SJCRH30 (cell line): ENCODE measurements at places on chromosomes 3 and 15. TPM values are rescaled to one million over a fixed set of nuclear protein-coding genes. Genes with fewer than 3 reads are reported as not detected.

The TM4SF4 gene
- not detected in 2 replicates for total RNA-seq

The GOLGA8Q gene
- 0.18 TPM in 1 of 2 replicates, not detected in the other for total RNA-seq

The VIPR1 gene
- not detected in 2 replicates for total RNA-seq

The PPP1R14D gene
- not detected in 2 replicates for total RNA-seq

The CLEC3B gene
- total RNA-seq: not detected in 2 replicates

The ADCY5 gene
- 0.63 and 0.75 TPM in 2 replicates for total RNA-seq

The CTXN2 gene
- total RNA-seq: not detected in 2 replicates

The CSTA gene
- total RNA-seq: not detected in 2 replicates

DNA sequence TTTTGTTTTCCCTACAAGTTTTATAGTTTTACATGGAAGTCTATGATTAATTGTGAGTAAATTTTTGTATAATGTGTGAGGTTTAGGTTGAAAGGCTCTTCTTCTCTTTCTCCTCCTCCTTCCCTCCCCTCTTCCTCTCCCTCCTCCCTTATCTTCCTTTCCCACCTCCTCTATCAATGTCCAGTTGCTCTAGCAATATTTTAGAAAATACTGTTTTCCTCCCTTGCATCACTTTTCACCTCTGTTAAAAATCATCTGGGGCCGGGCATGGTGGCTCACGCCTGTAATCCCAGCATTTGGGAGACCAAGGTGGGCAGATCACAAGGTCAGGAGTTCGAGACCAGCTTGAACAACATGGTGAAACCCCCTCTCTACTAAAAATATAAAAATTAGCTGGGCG, 119.4 kb downstream of the FNDC3B start:
- H3K36me3 ChIP-seq: peaks cover 8% of the 10 kb centered on the region
- no peak for DNase-seq
- no peak overlapping the region for H3K4me3 ChIP-seq
- no peak overlapping the region for H3K27ac ChIP-seq
- H3K4me1 ChIP-seq: peaks cover 14% of the 10 kb centered on the region
- H3K27me3 ChIP-seq: no peaks in the 10 kb centered on the region

DNA sequence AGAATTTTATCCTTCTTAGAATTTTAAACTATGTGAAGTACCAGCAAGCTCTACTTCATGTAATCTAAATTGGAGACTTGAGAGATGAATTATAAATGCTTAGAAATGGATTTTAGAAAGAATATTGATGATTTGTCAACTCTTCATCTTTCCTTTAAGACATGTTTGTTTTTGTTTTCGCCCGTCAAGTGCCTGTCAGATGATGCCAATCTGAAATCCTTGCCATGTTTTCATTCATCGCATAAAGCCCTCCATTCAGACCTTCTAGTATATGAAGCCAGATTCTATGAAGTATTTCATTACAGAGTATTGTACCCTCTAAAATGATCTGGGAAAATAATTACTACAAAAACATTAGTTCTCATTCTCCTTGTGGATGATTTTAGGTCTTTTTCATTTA, 223.2 kb upstream of the SOX2 start:
- no peaks in the 10 kb centered on the region for H3K4me1 ChIP-seq
- H3K27me3 ChIP-seq: no peaks in the 10 kb centered on the region
- DNase-seq: no peak
- H3K27ac ChIP-seq: no peak overlapping the region

GRCh38 chr3:46299608-46300460, 54.1 kb upstream of the CCR2 start:
- H3K27ac ChIP-seq: no peak overlapping the region
- no peaks in the 10 kb centered on the region for H3K4me1 ChIP-seq
- H3K36me3 ChIP-seq: no peaks in the 10 kb centered on the region
- no peak for DNase-seq
- H3K4me3 ChIP-seq: no peak overlapping the region

- H3K4me3 ChIP-seq: no peak overlapping the region
- H3K36me3 ChIP-seq: peaks cover 69% of the 10 kb centered on the region
- DNase-seq: no peak
- H3K27me3 ChIP-seq: no peaks in the 10 kb centered on the region
Observed at GRCh38 chr3:119436977-119437376, 26.4 kb downstream of the TMEM39A start.

DNA sequence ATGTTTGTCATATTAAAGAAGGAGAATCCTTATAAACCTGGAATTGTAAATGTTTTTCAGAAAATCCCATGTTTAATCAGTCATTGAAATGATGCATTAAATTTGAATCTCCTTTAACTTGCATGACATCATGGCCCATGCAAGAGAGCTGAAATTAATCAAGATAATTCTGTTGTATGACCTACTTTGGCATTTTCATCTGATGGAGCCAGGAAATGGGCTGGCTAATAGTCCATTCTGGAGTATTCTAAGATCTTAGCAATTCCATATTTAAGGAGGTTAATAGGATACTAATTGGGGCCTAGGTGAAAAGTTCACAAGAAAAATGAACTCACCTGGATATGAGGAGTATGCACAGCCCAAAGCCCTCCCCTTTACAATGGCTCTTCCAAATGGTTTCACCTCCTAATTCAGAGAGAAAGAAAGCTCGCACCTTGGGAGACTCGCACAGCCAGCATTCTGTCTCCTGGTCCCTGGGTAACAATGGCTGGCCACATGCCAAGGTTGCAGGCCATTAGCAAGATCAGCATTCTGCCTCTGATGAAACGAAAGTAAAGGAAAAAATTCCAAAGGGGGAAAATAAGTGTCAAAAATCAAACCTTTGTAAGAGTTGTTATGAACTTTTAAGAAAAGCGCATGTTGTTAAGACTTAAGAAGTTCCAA, 786.4 kb downstream of the MCTP2 start:
- H3K27me3 ChIP-seq: no peaks in the 10 kb centered on the region
- peaks cover 21% of the 10 kb centered on the region for H3K4me1 ChIP-seq
- H3K36me3 ChIP-seq: no peaks in the 10 kb centered on the region
- H3K27ac ChIP-seq: no peak overlapping the region

DNA sequence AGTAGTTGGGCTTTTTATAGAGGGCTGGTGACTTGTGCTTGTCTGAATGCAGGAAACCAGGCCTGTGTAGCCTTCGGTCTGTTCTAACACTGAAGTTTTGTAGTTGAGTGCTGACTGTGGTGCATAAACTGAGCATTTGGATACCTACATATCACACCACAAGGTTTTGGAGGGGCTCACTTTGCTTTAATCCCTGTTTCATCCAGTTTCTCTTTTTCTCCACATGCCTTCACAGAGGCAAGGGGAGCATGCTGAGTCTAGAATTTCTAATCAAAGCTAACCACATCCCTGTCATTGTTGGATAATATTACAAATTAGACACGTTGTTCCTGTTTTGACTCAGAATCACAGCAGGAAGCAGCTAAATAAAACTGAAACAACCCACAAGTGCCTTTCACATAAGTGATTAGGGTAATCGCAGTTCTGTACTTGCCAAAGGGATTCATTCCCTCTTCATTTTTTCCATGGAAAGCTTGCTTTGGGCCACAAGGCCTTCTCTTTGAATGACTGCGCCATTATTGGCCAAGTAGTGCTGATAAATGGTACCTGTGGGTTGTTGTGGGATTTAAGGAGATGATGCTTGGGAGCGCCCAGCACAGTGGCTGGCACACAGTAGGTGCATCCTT, 48.9 kb downstream of the TGFBR2 start:
- DNase-seq: no peak
- no peak overlapping the region for H3K4me3 ChIP-seq
- no peak overlapping the region for H3K27ac ChIP-seq
- peaks cover 32% of the 10 kb centered on the region for H3K4me1 ChIP-seq
- H3K27me3 ChIP-seq: no peaks in the 10 kb centered on the region
- H3K36me3 ChIP-seq: peaks cover 19% of the 10 kb centered on the region

DNA sequence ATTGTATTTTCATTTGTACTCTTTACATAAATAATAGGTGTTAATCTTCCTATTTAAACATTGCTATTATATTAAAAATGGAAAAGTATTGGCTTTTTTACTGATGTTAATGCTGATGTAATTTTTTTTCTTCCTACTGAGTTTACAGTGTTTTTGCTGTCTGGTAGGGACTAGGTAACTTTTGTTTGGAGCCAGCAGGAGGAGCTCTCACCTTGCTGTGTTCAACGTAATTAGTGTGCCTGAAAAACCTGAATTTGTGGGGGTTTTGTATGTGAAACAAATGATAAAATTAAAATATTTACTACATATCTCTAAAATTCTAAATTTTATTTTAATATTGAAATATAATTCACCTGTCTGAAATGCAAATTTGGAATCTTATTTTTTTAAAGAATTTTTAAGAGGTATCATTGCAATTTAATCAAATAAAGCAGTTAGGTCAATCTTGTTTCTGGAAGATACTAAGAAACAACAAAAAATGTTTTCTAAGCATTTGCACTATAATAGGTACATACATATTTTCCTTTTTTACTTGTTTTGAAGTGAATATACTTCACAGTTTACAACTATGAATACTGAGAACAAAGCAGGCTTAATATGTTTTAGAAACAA, 48.8 kb downstream of the EPHA6 start:
- no peaks in the 10 kb centered on the region for H3K36me3 ChIP-seq
- H3K4me3 ChIP-seq: no peak overlapping the region
- H3K27ac ChIP-seq: no peak overlapping the region
- no peaks in the 10 kb centered on the region for H3K4me1 ChIP-seq
- H3K27me3 ChIP-seq: no peaks in the 10 kb centered on the region
- peak; percentile 61 for DNase-seq

DNA sequence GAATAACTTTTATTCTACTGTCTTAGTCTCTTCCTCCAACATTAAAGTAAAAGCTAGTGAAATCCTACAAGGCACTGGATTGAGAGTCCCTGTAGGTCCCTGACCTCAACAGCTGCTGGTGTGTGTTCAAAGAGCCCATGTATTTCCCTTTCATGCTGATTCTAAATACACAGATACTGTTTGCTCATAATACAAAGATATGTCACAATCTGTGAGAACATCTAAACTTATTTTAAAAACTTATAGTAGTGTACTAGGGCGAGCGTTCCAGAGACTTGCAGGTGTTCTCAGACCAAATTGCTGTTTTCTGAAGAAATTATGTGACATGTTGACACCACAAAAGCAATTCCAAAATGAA, 145.9 kb upstream of the LIPC start:
- no peak overlapping the region for H3K27ac ChIP-seq
- H3K4me1 ChIP-seq: no peaks in the 10 kb centered on the region
- no peak for DNase-seq
- H3K4me3 ChIP-seq: no peak overlapping the region
- no peaks in the 10 kb centered on the region for H3K27me3 ChIP-seq

DNA sequence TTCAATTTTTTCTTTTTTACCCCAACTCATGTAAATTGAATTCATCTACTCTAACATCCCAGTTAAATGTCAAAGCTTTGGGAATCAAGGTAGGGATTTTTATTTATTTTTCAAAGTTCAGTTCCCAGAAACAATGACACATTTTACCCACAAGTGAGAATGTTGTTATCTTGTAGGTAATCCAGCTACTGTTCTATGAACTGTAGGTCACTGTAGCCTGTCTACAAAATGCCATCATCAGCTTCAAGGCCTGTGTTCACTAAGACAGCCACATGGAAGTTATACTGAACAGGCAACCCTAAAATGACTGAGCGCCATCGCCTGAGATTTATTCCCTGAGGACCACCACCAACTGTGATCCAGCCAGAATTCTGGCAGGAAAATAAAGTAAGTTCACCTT, 219.7 kb downstream of the FHIT start:
- no peaks in the 10 kb centered on the region for H3K4me1 ChIP-seq
- no peaks in the 10 kb centered on the region for H3K36me3 ChIP-seq
- no peaks in the 10 kb centered on the region for H3K27me3 ChIP-seq
- DNase-seq: no peak

- no peaks in the 10 kb centered on the region for H3K27me3 ChIP-seq
- no peak overlapping the region for H3K4me3 ChIP-seq
- DNase-seq: no peak
Observed at GRCh38 chr3:8205881-8206280, 295.7 kb upstream of the LMCD1 start.

DNA sequence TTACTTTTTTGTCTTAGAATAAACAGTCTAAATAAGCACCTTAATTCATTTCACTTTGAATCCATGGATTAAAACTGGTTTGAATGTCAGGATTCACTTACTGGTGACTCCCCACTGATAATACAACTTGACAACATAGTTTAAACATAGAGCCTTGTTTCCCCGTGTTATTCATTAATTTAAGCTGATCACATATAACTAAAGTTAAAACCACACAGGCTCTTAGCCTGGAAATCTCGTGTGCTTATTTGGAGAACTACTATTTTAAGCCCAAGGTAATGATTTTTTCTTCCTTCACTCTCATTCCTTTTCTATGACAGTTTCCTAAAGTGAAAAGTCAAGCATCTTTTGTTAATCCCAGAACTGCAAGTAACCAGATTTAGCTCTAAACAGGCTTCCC, 64.2 kb downstream of the HACD2 start:
- H3K27ac ChIP-seq: no peak overlapping the region
- no peak for DNase-seq
- H3K4me1 ChIP-seq: no peaks in the 10 kb centered on the region
- H3K36me3 ChIP-seq: peaks cover 10% of the 10 kb centered on the region
- H3K27me3 ChIP-seq: no peaks in the 10 kb centered on the region
- no peak overlapping the region for H3K4me3 ChIP-seq

DNA sequence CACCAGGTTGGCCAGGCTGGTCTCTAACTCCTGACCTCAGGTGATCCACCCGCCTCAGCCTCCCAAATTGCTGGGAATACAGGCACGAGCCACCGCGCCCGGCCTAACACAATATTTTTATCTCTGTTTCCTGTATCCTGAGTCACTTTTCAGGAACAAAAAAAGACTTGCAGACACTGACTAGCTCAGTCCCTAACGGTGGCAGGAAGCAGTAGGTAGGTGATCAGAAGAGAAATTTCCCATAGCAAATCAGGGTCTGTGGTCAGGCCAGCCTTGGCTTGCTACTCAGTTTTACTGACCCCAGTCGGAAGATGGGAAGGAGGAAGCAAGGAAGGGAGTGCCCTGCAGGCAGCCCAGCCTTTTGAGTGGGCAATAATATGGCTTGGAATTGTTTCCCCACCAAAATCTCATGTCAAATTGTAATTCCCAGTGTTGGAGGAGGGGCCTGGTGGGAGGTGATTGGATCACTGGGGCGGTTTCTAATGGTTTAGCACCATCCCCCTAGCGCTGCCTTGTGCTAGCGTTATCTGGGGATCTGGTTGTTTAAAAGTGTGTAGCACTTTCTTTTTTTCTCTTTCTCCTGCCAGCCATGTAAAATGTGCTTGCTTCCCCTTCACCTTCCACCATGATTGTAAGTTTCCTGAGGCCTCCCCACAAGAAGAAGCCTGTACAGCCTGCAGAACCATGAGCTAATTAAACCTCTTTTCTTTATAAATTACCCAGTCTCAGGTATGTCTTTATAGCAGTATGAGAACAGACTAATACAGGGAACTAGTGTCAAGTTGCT, 19.5 kb upstream of the CDCP1 start:
- H3K4me3 ChIP-seq: no peak overlapping the region
- no peaks in the 10 kb centered on the region for H3K36me3 ChIP-seq
- H3K4me1 ChIP-seq: peaks cover 23% of the 10 kb centered on the region
- no peaks in the 10 kb centered on the region for H3K27me3 ChIP-seq

GRCh38 chr3:73052857-73053256, 8.6 kb upstream of the EBLN2 start:
- H3K4me1 ChIP-seq: no peaks in the 10 kb centered on the region
- DNase-seq: no peak
- no peak overlapping the region for H3K27ac ChIP-seq
- no peak overlapping the region for H3K4me3 ChIP-seq
